NCI-H1436 (cell line): ENCODE measurements at places on chromosomes 7 and 10.
A peak's percentile ranks its signal among the peaks of the same experiment; 100 is the strongest.

- no peak for DNase-seq
Observed at GRCh38 chr10:33252794-33253203, 81.7 kb downstream of the NRP1 start.

DNA sequence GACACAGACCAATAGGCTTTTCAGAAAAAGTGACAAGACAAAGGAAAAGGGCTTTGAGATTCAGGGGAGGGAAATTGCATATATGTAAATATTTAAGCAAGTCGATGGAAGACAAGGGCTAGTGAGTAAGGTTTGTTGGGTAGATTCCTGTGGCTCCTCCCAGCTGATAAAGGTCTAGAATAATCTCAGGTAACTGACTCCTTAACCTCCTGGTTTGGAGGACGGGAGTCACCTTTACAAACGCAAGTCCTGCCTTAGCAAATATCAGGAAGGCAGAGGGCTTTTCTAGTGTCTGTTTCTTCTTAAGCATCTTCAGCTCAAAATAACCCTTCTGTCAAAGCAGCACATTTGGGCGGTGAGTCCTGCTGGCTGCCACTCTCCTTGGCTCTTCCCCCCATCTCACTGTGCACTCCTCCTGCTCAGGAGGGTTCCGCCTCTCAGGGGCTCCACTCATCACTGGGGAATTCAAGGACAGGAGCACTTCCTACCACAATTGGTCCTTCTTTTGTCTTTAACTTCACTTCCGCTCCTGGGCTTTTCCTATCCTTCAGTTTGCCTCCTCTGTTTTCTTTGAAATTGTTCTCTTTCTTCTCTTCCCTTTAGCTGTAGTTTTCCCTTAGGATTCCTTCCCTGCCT is 496.3 kb upstream of the KLF6 start:
- DNase-seq = no peak

DNA sequence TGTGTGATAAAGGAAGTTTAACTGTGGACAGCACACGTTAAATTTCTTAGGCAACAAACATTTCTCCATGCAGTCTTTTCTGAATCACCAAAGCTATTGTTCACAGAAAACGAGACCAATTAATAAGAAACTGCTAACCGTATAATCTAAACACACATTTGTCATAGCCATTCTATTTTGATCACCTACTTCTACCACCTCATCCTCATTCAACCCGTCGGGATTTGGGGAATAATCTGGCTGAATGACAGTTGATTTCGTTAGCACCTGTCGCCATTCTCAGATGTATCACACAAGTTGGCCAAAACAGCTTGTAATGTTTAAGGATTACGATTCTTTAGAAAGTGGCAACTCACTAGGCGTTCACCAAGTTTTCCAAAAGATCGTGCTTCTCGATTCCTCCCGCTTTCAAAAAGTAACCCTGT is 1.2 kb downstream of the EZH2 start:
- no peak for DNase-seq

GRCh38 chr7:27802999-27803398 is 63.0 kb downstream of the TAX1BP1 start:
- peak; percentile 16 for DNase-seq

DNA sequence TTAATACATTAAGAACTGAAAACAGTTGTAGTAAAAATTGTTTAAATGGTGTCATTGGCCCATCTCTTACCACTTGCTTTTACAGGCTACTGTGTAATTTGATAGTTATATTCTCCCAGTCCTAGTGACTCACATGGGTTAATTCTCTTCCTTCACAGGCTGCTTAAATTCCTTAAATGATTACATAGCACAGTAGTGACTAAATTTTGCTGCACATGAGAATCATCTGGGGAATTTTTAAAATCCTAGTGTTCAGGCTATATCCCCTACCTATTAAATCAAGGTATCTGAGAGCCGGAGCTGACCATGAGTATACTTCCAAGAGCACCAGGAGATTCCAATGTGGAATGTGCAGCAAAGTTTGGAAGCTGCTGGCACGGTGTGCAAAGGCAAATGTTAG is 45.3 kb upstream of the ZNF800 start:
- DNase-seq = no peak
